Stimulated activated CD4-positive, alpha-beta T cell treated with anti-CD3 and anti-CD28 coated beads, Interleukin-1b, Interleukin-23, amount 100 ng/mL, for 4 hours (primary cell): ENCODE measurements at places on chromosomes 6 and 20.

GRCh38 chr6:43966853-43967718 is 160.2 kb downstream of the MRPL14 start:
- no peak for DNase-seq

GRCh38 chr20:43669332-43669731 is 2.4 kb downstream of the MYBL2 start:
- DNase-seq: no peak

DNA sequence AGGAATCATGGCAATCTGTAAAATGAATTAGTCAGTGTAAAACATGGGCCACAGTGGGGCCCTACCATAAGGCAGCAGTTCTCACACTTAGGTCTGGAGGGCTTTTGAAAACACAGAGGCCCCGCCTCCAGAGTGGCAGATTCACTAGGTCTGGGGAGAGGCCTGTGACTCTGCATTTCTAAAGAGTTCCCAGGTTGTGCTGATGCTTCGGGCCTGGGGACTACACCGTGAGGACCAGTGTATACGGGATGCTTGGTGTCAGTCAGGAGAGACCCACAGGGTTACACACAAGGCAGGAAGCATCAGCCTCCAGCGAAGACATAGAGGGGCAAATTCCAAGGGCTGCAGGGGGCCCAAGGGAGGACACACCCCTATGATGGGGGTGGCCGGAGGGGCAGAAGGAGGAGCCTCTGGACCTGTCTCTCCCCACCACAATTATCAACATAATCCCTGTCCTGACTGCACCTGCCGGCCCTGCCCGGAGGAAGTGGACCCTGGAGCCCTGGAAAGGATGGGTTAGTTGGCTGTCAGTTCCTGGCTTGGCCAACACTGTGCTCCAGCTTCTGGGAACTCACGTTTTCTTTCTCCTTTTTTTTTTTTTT is 46.7 kb downstream of the FGD2 start:
- DNase-seq: no peak

GRCh38 chr6:146028252-146028795 is 538 bp upstream of the GRM1 start:
- peak; percentile 14 for DNase-seq

GRCh38 chr6:2921520-2922115 is 18.5 kb upstream of the SERPINB9 start:
- no peak for DNase-seq

GRCh38 chr20:41304424-41305079 is 13.0 kb downstream of the ZHX3 start:
- no peak for DNase-seq

DNA sequence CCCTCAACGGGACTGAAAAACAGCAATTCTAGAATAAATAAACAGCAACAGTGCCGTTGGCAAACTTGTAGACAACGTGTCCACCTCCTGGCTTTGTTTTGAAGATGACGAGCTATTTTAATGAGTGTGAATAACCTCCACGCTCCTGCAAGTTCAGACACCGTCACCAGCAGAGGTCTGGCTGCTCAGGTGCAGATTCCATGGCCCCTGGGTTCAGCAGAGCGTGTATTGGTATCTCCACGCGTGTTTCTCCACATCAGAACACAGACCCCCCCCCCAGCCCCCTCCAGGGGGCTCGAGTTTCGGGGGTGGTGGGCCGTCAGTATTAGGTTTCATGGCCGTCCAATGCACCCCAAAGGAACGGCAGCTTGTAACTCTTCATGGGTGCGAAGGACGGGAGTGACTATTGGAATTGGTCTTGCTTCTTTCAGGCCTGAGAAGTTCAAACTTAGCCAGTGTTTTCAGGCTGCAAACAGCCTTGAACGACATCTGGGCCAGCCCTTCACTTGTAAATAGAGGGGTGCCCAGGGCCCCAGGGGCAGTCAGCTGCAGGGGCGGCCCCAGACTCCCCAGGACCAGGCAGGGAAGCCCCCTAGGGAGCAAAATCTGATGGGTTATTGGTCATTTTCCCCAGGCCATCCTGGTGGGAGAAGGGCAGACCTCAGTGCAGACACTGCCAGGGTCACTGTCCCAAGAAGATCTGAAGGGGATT is 308.6 kb downstream of the TAF4 start:
- no peak for DNase-seq

DNA sequence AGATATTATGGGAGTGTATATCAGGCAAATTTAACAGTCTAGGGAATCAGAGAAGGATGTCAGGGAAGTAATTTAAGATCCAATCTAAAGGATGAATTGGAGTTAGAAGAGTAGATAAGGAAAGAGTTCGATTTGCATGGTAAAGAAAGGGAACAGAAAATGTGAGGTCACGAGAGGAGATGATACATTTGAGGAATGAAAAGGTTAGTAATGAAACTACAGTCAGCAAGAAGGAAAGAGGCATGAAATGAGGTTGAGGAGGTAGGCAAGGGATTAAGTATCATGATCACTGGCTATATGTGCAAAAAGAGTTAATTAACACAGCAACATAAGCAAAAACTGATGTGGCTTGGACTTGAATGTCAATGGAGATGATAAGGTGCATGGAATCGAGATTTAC is 22.4 kb downstream of the ZNF318 start:
- no peak for DNase-seq

- no peak for DNase-seq
Measured at GRCh38 chr6:18423426-18423825, 36.3 kb downstream of the RNF144B start.

- DNase-seq: no peak
Measured at GRCh38 chr20:56424931-56425330, 12.9 kb downstream of the CASS4 start.

GRCh38 chr20:58436868-58437645 is 48.0 kb downstream of the VAPB start:
- DNase-seq: no peak

- no peak for DNase-seq
Measured at GRCh38 chr6:170082531-170083187, 208.2 kb downstream of the DLL1 start.

- DNase-seq: no peak
Measured at GRCh38 chr20:14444106-14444505, 106.7 kb upstream of the FLRT3 start.

DNA sequence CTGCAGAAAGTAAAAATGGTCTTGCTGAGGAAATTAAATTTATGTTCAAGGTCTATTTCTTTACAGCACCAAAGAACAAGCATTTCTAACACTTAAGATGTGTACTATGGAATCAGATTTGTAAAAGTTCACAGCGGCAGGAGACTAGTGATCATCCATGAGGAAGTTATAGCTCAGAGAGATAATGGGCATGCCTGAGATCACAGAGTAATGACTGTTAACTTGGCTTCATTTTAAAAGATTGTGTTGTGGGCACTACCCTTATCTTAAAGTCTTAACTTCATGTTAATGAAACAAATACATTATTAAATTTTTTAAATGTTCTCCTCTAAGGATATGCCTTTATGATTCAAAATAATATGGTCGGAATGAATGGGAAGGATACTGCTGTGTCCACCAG is 168.6 kb downstream of the GMPR start:
- DNase-seq: no peak

- no peak for DNase-seq
Measured at GRCh38 chr6:51926125-51926524, 161.3 kb downstream of the PKHD1 start.

- DNase-seq: no peak
Measured at GRCh38 chr6:54135665-54136369, 24.6 kb downstream of the MLIP start.

DNA sequence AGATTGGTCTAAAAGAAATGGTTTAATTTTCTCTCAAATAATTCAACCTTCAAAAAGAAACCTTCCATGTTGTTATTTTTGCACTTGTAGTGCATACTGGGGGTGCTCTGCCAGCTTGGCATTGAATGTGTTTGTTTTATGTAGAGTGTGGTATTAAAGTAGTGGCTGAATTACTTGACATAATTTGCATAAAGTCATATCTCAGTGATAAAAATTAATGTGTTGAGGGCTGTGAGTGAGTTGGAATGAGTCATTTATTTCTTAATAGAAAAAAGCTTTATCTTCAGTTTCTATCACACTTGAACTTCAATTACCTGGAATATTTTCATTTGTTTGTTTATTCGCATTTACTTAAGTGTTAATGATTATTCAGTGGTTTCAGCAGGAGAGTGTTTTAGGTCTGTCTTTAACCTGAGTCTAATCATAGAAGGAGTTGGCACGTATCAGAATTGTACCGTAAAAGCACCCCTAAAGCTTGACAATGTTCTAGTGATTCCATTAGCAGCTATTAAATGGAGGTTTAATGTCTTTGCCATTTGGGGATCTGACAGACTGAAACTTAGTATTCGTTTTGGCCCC is 801.2 kb upstream of the FLRT3 start:
- DNase-seq: no peak

- no peak for DNase-seq
Measured at GRCh38 chr6:31092769-31093505, 19.4 kb downstream of the C6orf15 start.

DNA sequence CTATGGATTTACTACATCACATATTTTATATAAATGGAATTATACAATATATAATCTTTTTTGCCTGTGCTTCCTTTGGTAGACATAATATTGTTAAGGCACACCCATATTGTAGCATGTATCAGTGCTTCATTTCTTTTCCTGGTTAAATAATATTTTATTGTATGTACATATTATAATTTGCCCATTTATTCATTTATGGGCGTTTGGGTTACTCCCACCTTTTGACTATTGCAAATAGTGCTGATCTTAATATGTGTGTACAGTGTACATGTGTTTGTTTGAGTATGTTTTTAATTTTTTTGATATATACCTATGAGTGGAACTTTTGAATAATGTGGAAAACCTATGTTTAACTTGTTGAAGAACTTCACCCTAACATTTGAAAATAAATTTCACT is 804.2 kb downstream of the DHX35 start:
- no peak for DNase-seq

- no peak for DNase-seq
Measured at GRCh38 chr6:90003941-90004340, 109.7 kb downstream of the GJA10 start.

GRCh38 chr20:20368418-20369249 is 730 bp downstream of the INSM1 start:
- DNase-seq: no peak

- no peak for DNase-seq
Measured at GRCh38 chr20:12270863-12271262, 353.2 kb downstream of the BTBD3 start.

DNA sequence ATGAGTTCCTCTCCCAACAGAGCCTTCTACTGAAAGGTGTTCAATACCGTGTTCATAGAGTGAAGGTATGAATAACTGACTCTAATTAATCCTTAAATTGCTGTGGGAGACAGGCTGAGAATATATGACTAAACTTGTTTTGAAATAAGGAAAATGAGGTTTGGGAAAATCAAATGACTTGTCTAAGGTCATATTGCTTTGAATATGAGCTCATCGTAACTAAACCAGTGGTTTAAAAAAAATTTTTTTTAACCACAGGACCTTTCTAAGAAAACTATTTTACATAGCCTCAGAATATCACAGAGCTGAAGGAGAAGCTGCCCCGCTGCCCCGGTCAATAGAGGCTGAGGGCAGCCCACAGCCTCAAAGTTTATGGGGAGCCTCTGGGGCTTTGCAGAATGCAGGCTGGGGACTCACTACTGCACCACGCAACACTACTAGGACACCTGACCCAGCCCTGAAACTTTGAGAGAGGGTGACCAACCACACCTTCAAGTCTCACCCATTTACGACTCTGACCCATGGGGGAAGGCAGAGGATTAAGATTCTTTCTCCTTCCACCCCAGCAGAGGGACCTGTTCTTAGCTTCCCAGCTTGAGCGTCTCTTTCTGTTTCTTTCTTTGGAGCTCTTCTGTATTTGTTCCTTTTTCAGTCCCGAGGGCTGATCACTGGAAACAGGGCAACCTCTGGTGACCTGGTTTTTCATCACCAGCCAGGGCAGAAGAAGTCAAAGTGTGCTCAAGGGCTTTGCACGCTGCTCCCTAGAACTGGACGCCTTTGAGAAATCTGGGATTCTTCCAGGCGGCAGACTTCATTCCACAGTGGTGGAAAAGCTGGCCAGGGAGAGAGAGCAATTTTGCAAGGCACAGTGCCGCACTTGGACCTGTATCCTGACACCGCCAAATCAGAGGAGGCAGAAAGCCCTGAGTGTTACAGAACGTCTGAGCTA is 220.2 kb downstream of the ATXN1 start:
- no peak for DNase-seq

- peak; percentile 98 for DNase-seq
Measured at GRCh38 chr20:34876406-34877282, at the start of gene ACSS2. TSS of gene ACSS2 (plus strand) at chr20:34876612. CDS start at chr20:34876646, 34 bp downstream.

DNA sequence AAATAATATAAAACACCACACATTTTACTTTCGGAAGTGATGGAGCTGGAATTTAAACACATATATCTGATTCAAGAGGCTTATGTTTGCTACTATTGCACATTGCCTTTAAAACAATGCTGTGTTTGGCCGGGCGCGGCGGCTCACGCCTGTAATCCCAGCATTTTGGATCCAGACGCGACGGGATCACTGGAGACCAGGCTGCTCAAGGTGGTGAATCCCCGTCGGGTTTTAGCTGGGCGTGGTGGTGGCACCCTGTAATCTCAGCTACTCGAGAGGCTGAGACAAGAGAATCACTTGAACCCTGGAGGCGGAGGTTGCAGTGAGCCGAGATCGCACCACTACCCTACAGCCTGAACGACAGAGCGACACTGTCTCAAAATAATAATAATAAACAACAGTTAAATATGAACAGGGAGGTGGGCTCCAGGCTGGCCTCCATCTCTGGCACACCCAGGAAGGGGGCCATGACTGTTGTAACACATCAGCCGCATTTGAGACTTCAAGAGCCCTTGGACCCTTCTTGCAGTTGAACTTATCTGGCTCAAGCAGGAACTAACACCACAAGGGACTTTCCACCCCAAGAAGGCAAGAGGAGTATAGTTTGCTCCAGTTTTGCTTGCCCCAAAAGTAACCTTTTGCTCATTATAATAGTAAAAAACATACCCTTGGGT is 127.1 kb upstream of the ZNF184 start:
- DNase-seq: no peak

DNA sequence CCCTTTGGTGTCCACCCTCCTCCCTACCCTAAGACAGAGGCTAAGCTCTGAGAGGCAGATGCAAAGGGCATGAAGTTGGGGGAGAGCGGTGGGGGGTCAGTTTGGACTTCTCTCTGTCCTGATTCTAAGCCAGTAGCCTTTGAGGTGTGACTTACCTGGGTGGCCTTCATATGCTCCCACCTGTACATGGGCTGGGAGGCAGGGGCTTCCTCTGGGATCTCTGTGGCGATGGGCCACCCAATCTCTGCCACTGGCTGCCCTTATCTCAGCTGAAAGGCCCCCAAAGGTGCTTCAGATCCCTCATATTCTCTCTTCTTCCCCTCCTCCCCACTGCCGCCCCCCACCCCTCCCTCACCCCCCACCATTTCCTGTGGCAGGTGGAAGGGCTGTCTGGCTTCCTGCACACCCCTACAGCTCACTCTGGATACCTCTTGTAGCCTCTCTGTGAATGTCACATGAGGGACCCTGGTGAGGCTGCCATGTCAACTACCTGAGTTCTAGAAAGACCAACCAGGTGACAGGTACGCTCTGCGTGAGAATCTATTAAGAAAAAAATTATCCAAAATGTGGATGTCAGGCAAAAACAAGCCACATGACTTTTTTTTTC is 34.0 kb downstream of the PNLDC1 start:
- no peak for DNase-seq
